ENCODE measurements at places on chromosomes 3 and 15.

GRCh38 chr15:70316059-70316600 is 218.4 kb upstream of the TLE3 start:
- no peak for DNase-seq

- no peak for DNase-seq
These were observed 14.5 kb upstream of the CHST14 start for GRCh38 chr15:40456299-40456712.

DNA sequence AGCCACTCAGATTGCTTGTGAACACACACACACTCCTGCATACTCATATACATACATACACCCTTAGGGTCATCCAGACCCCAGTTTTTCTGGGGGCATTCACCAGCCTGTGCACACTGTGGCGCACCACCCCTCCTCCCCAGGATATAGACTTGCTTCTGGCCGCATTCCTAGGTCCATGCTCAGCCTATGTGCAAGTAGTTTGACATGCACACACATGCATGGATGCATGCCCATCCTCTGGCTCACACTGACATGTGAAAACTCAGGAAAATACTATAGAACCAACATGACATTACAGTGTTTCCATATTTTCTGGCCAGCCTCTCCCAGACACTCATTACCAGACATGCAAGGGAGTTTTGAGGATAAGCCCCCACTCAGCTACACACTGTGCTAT is 79.3 kb upstream of the POLG start:
- no peak for DNase-seq

GRCh38 chr3:191499307-191500080 is 38.5 kb downstream of the PYDC2 start:
- no peak for DNase-seq

GRCh38 chr15:48089702-48090101 is 31.1 kb upstream of the SLC24A5 start:
- DNase-seq = no peak

- no peak for DNase-seq
These were observed 114.4 kb downstream of the FOXP1 start for GRCh38 chr3:71469138-71469435.

DNA sequence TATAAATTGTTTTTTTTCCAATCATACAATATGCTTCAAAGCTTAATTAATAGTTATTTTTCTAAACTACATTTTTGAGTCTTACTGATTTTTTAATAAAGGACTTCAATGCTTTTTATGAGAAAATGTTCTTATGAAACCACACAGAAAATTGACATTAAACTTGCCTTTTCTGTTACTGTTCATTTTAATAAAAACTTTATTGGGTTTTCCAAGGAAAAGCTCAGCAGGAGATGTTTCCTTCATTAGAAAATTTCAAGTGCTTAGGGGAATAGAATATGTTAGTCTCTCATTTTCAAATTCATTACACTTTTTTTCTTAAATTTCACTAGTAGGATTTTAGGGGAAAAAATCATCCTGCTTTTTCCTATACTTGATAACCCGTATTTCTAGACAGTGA is 711.4 kb downstream of the DIPK2A start:
- DNase-seq = no peak

DNA sequence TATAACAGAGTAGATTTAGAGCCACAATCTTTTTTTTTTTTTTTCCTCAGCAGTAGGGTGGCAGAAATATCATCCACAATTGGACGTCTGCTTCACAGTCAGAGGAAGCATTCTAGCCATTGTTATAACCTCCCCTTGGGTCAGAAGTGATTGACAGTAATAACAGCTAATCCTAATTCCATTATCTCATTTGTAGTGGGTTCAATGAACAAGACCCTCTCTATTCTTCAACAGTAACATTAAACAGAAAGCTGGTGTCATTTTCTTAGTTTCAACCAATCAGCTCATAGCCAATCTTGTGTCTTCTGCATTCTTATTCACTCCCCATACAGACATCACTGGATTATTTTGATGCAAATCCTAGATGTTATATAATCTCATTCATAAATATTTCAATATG is 44.6 kb downstream of the QTRT2 start:
- DNase-seq = no peak

- no peak for DNase-seq
These were observed 1004.1 kb downstream of the TBL1XR1 start for GRCh38 chr3:176193032-176193730.

DNA sequence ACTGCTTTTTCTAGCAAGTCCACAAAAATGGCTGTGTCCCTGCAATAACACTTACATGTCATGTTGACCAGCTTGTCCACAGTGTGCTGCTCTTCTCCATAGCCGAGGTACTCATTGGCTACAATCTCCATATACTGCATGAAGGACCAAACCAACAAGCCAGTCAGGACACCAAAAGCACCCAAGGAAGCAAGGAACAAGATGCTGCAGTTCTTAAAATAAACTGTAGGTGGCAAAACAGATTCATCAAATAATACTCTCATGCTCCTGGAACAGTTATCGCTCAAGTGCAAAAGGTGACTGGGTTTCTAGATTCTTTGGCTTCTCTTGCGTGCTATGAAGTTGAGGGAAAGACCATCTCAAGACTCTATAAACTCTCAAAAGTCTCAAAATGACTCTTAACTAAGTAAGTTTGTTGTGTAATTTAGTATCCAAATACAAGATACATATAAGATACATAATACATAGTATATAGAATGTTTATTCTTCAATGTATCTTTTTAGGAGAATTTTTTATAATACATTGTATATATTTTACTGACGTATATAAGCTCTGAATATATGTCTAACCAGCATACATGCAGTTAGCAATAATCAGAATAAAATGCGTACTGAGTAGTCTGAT is 57.0 kb downstream of the NEK10 start:
- peak; percentile 22 for DNase-seq

DNA sequence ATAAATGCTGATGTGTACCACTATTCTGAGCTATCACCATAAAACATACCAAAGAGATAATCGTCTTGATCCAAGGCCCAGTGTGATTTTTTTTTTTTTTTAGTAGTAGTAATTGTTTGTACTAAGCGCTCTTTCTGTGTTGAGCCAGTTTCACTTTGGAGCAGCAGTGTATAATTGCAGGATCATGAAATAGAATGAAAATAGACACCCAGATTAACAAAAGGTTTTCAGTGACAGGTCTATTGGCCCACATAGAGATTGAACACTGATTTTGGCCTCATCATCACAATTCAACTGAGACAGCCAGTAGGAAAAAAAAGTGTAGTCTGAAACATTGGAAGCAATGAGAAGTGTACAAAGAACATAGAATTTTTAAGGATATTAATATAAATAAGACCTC is 749.8 kb downstream of the NAALADL2 start:
- DNase-seq = no peak

- no peak for DNase-seq
These were observed 139.8 kb downstream of the IGF1R start for GRCh38 chr15:98787936-98788757.

- no peak for DNase-seq
These were observed 133.9 kb downstream of the CCNL1 start for GRCh38 chr3:157026091-157026490.

GRCh38 chr15:89021224-89021623 is 67.0 kb upstream of the ABHD2 start:
- DNase-seq = no peak

- DNase-seq = peak; percentile 25
These were observed 190.7 kb upstream of the NDN start for GRCh38 chr15:23877502-23878412.

- no peak for DNase-seq
These were observed 55.7 kb downstream of the GALK2 start for GRCh38 chr15:49225572-49226281.

DNA sequence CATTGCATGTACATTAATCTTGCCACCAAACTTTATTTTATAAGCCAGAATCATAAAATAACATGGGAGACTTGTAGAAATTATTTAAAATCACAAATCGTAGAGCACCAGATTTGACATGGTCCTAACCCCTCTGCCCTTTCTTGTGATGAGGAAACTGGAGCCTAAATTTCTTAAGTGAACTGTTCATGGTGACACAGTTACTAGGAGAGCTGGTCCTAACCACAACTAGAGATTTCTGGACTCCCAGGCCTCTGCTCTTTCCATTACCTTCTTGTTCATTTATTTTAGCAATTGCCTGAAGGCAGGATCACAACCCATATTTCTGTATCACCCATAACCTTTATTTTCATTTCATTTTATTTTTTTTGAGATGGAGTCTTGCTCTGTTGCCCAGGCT is 352.5 kb downstream of the LPP start:
- DNase-seq = no peak

- DNase-seq = no peak
These were observed 63.0 kb downstream of the LINGO1 start for GRCh38 chr15:77569729-77570125.

- DNase-seq = no peak
These were observed 18.1 kb downstream of the ARL8B start for GRCh38 chr3:5140230-5140621.

DNA sequence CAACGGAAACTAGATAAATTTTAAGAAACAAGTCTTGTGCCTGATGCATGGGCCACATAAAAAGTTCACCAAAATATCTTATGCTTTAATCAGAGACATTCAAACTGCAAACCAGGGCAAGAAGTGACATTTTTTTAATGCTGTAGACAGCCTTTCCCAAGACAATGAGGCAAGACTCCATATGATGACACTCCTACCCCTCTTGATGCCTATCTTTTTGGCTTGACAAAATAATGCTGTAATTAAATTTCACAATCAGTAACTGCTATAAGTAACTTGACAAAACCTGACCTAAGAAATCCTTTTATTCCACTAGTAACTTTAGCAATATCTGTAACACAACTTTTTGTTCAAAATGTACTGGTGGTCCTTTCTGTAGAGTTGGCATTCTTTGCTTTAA is 48.7 kb downstream of the ECT2 start:
- no peak for DNase-seq

GRCh38 chr3:177476921-177477435 is 279.7 kb upstream of the TBL1XR1 start:
- DNase-seq = no peak

GRCh38 chr3:112007633-112008032 is 8.9 kb downstream of the TAGLN3 start:
- DNase-seq = no peak

GRCh38 chr15:88288661-88289060 is 32.1 kb upstream of the NTRK3 start:
- no peak for DNase-seq

DNA sequence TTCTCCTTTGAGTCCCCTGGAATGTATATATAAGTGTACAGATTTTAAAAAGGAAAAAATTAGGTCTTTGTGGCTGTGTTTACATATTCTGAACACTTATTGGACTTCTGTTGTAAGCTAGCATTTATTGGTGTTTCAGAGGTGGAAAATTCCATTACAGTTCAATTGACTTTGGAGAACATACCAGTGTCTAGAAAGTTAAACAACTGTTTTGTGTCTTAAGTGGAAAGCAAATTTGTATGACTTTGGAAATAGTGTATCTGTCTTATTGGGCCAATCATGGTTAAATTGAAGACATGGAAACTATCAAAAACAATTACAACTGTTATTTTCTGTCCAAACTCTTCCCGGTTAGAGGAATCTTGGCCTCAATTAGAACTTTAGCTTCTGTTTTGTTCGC is 265.0 kb upstream of the C2CD4B start:
- no peak for DNase-seq

- DNase-seq = no peak
These were observed 1.3 kb downstream of the LRRC15 start for GRCh38 chr3:194367992-194368841.

DNA sequence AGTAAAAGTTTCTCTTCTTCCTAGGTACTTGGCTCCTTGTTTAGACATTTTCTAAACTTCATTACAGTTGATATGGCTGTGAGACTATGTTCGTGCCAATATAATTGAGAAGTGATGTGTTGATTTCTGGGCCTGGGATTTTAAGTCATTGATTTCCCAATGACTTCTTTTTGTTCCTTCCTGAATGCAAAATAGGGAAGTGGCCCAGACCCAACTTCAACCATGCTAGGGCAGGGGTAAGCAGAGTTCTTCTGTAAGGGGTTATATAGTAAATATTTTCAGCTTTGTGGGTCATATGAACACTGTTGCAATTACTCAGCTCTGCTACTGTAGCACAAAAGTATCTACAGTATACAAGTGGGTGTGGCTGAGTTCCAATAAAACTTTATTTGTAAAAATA is 320.1 kb upstream of the WNT5A start:
- no peak for DNase-seq

- no peak for DNase-seq
These were observed 291.0 kb upstream of the CHRM5 start for GRCh38 chr15:33677238-33677830.

GRCh38 chr3:67781218-67781617 is 126.8 kb upstream of the SUCLG2 start:
- no peak for DNase-seq
